Activated naive CD4-positive, alpha-beta T cell treated with anti-CD3 and anti-CD28 coated beads, Interleukin-2, amount 10 ng/mL, durations not matched to agents 5 hours and 36 hours (primary cell): ENCODE measurements at places on chromosomes 5 and 9. TPM values are rescaled to one million over a fixed set of nuclear protein-coding genes. Genes with fewer than 3 reads are reported as not detected.

The RUFY1 gene
- total RNA-seq, result 42.4 TPM

The NTRK2 gene
- total RNA-seq, result 0.23 TPM

The NR2F1 gene
- total RNA-seq, result not detected

The NEURL1B gene
- 6.9 TPM for total RNA-seq

The SPATA31E1 gene
- total RNA-seq, result not detected

The PDE8B gene
- total RNA-seq, result 0.86 TPM

The LCN15 gene
- not detected for total RNA-seq

The ZNF367 gene
- total RNA-seq, result 23.2 TPM
